Nasal cavity respiratory epithelium epithelial cell of viscerocranial mucosa (primary cell): ENCODE measurements at places on chromosomes 13 and 19. TPM values are rescaled to one million over a fixed set of nuclear protein-coding genes. Genes with fewer than 3 reads are reported as not detected.

SIGLEC5 gene
- total RNA-seq = not detected in 2 replicates

CEACAM7 gene
- total RNA-seq = 0.34 and 2.2 TPM in 2 replicates

CYP2A7 gene
- not detected in 2 replicates for total RNA-seq

AMER2 gene
- not detected in 2 replicates for total RNA-seq

RNF225 gene
- total RNA-seq = 1.4 and 2.1 TPM in 2 replicates

PALM gene
- 0.34 and 23.0 TPM in 2 replicates for total RNA-seq

KLC3 gene
- total RNA-seq = 60.3 and 96.0 TPM in 2 replicates
